Mesendoderm (in vitro differentiated cells): ENCODE measurements at places on chromosomes 12 and 14.

DNA sequence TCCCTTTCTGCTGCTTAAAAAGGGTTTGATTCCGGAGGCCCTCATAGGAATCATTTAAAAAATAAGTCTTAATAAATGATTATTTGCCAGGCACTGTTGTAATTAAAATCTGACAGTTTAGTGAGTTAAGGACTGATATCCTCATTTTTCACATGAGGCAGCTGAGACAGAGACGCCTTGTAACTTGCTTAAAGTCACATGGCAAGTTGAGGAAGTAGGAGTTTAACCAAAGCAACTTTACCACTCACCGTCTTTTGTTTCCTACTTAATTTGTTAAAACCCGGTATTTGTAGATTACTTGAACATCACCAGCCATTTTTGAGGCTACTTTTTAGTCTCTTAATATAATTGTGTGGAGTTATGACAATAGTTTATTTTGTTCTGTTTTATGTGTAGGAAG, 2.4 kb downstream of the TIGAR start:
- no peak overlapping the region for H3K27ac ChIP-seq
- no peaks in the 10 kb centered on the region for H3K4me1 ChIP-seq
- no peak overlapping the region for H3K4me3 ChIP-seq
- H3K27me3 ChIP-seq = no peaks in the 10 kb centered on the region
- no peak for DNase-seq
- H3K36me3 ChIP-seq = no peaks in the 10 kb centered on the region

DNA sequence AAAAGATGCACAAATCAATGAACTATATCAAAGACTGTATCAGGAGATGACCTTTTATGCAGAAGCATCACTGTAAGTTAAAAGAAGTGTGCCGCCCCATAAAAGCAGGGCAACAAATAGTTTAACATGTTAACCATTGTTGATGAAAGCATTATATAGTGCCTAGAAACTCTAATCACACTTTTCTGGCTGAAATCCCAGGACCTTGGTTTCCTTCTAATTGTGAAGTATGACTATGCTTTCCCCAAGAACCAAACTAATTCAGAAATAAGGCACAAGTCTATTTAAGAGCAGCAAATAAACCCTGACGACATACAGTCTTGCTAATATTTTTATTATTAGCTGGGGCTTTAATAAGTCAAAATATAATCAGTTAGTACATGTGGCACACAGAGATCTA, 21.7 kb downstream of the RACGAP1 start:
- no peak overlapping the region for H3K4me3 ChIP-seq
- H3K4me1 ChIP-seq = no peaks in the 10 kb centered on the region
- H3K27me3 ChIP-seq = no peaks in the 10 kb centered on the region
- H3K27ac ChIP-seq = no peak overlapping the region
- H3K36me3 ChIP-seq = peaks cover 11% of the 10 kb centered on the region

- no peaks in the 10 kb centered on the region for H3K36me3 ChIP-seq
- H3K4me1 ChIP-seq = no peaks in the 10 kb centered on the region
- H3K27me3 ChIP-seq = no peaks in the 10 kb centered on the region
- peak overlapping the region; percentile 92 for H3K4me3 ChIP-seq
- no peak for DNase-seq
Measured at GRCh38 chr14:70908935-70909641, 1.8 kb downstream of the PCNX1 start.

DNA sequence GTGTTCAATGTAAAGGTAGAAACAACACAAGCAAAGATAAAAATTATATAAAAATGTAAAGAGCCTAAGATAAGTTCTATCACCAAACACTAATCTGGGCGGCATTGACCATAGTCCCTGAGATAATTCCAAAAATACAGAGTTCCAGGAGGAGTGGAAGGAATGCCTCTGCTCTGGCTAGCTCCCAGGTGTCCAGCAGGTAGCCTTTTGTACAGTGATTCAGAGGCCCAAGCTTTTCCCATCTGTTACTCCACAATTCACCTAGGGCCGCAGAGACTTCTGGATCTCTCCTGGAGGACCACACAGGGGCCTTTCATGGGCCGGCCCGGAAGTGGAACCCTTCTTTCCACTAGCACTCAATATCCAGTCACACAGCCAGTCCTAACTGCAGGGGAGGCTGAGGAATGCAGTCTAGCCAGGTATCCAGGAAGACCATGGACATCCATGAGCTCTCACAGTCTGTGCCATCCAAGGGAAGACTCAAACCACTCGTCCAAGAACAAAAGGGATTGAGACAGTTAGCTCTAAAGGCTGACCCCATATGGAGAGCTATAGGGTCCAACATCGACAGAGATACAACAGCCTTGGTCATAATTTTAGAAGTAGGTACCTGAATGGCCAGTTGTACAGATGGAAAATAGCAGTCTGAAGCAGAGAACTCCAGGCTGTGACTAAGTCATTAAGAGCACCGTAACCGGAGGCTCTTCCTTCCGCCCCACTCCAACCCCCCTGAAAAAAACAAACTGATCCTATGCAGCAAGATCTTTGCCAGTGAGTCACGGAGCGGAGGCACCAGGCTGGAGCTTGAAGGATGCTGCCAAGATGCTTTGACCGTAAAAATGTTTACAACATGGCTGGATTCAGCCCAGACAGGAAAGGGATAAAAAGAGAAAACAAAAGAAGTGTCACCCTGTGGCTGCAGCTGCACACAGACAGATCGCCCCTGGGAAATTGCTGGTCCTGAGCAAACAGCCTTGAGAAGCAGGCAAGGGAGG, 204.8 kb downstream of the NUAK1 start:
- DNase-seq = no peak
- H3K36me3 ChIP-seq = no peaks in the 10 kb centered on the region
- H3K27me3 ChIP-seq = no peaks in the 10 kb centered on the region
- H3K4me1 ChIP-seq = no peaks in the 10 kb centered on the region

- no peaks in the 10 kb centered on the region for H3K4me1 ChIP-seq
- H3K36me3 ChIP-seq = no peaks in the 10 kb centered on the region
- DNase-seq = no peak
- H3K4me3 ChIP-seq = no peak overlapping the region
- H3K27ac ChIP-seq = no peak overlapping the region
Measured at GRCh38 chr12:52788876-52789636, 6.9 kb downstream of the KRT3 start.

GRCh38 chr12:110012137-110012536, 12.9 kb downstream of the ANKRD13A start:
- H3K27ac ChIP-seq = no peak overlapping the region
- DNase-seq = no peak
- H3K36me3 ChIP-seq = no peaks in the 10 kb centered on the region
- H3K27me3 ChIP-seq = no peaks in the 10 kb centered on the region
- no peak overlapping the region for H3K4me3 ChIP-seq

DNA sequence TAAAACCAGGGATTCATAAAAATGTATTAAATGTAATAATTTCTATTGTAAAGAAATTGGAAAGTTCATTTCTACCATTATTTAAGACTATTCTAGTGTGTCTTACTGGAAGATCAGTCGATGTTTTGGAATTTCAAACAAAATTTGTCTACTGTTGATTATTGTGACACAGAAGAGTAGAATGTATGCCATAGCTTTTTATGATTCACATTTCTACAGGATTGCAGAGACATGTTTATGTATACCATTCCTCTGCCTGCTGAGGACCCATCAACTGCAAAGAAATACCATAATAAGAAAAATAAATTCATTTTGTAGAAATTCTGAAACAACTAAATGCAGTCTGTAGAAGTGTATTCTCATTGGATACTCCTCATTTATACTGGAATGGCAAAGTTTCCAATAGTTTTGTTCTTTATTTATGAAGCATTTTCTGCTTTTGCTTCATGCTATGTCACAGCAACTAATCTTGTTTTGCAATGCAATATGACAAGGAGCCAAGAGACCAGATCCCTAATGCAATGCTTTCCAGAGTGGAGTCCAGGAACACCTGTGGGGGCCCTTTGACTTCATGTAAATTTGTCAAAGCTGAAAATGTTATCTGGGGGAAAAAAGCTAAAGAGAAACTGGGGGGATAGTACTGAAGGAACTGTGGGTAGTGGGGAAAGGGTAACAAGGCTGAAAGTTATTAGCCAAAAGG, 172.9 kb upstream of the LRIG3 start:
- no peaks in the 10 kb centered on the region for H3K27me3 ChIP-seq
- H3K27ac ChIP-seq = no peak overlapping the region
- no peaks in the 10 kb centered on the region for H3K36me3 ChIP-seq
- no peaks in the 10 kb centered on the region for H3K4me1 ChIP-seq
- H3K4me3 ChIP-seq = no peak overlapping the region

DNA sequence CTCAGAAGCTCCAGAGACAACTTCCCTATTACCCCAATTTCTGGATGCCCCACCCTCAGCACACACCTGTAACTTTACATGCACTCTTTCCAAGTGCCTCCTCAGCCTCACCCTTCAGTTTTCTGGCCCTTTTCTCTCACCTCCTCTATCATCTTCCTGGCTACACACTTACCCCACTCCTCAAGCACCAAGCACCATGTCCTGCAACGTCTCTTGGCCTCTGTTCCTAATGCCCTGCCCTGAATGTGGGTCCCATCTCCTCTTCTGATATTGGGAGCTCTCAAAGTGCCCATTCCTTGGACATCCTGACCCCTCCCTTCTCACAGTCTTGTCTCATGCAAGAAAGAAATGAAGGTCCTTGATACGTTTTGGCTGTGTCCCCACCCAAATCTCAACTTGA, 1.2 kb downstream of the KRT72 start:
- no peak overlapping the region for H3K4me3 ChIP-seq
- no peaks in the 10 kb centered on the region for H3K36me3 ChIP-seq
- H3K27ac ChIP-seq = no peak overlapping the region
- no peaks in the 10 kb centered on the region for H3K27me3 ChIP-seq

- H3K36me3 ChIP-seq = no peaks in the 10 kb centered on the region
- peaks cover 3% of the 10 kb centered on the region for H3K4me1 ChIP-seq
- DNase-seq = peak; percentile 53
- H3K27me3 ChIP-seq = no peaks in the 10 kb centered on the region
Measured at GRCh38 chr14:93100570-93100969, 15.2 kb downstream of the ITPK1 start.

DNA sequence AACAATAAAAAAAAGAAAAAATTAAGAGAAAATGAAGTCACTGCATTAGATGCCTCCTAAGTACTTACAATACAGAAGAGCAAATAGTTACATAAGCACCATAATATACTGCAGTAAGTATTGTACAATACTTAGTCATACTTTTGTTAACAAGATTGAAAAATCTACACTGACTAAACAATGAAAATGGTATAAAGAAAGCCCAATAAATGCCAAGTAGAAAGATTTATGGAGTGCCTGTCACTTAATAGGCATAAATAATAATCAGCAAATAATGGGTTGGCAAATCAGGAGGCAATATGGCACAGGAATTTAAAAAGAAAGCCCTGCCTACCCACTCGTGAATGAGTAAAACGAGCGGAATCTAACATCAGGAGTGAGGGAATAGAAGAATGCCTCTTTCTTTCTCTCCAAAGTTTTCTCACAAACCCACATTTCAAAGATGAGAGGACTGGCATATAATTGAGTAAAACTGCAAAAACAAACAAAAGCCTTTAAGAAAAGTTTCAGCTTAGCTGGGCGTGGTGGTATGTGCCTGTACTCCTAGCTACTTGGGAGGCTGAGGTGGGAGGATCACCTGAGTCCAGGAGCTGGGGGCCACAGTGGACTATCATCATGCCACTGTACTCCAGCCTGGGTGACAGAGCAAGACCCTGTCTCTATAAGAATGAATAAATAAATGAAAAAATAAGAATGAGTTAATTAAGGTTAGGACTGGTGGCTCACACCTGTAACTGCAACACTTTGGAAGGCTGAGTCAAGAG, 36.1 kb downstream of the CRY1 start:
- H3K36me3 ChIP-seq = no peaks in the 10 kb centered on the region
- no peak for DNase-seq

- no peak for DNase-seq
- H3K27me3 ChIP-seq = no peaks in the 10 kb centered on the region
- H3K36me3 ChIP-seq = no peaks in the 10 kb centered on the region
Measured at GRCh38 chr12:29682088-29682487, 101.7 kb downstream of the TMTC1 start.

- H3K4me3 ChIP-seq = no peak overlapping the region
- H3K36me3 ChIP-seq = no peaks in the 10 kb centered on the region
- DNase-seq = no peak
- peaks cover 7% of the 10 kb centered on the region for H3K4me1 ChIP-seq
Measured at GRCh38 chr12:12507121-12507520, 55.5 kb downstream of the DUSP16 start.

DNA sequence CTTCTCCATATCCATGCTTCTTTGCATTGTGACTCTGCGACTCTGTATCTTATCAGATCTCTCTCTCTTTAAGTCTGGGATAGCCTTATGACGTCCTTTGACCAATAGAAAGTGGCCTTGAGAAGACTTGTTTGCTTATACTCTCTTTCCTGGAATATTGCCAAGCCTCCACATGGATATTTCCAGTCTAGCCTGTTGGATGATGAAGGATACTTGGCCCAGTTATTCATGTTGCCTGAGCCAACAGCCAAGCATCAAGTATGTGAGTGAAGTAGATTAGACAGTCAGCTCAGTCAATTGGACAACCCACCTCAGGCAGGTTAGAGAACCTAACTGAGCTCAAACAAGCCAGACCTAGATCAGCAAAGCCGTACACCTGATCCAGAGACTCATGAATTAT, 864.2 kb upstream of the MGAT4C start:
- H3K27ac ChIP-seq = no peak overlapping the region
- H3K27me3 ChIP-seq = no peaks in the 10 kb centered on the region
- no peak overlapping the region for H3K4me3 ChIP-seq
- H3K36me3 ChIP-seq = no peaks in the 10 kb centered on the region
- H3K4me1 ChIP-seq = no peaks in the 10 kb centered on the region

DNA sequence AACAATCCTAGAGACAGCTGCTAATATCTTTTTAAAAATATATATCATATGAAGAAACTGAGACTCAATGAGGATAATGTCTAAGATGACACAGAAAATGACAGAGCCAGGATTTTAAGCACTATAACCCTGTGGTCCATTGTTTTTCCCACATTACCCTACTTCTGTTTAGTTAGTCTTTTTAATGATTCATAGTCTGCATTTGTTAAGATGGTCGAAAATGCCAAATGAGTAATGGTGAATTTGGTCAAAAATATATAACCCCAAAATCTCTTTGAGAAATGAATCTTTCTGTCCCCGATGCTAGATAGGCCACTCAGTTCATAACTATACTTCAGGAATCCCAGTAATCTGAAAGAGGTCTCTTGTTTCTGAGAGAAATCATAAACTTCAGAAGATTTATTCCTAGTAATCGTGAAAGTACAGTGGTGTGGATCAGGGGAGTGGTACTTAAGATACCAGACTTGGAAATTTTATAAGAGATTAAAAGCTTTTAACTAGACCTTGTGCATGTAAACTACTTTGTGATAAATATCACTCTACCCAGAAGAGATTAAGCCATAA, 10.8 kb downstream of the RTRAF start:
- H3K27ac ChIP-seq = no peak overlapping the region
- H3K27me3 ChIP-seq = no peaks in the 10 kb centered on the region
- DNase-seq = no peak
- no peaks in the 10 kb centered on the region for H3K36me3 ChIP-seq
- no peaks in the 10 kb centered on the region for H3K4me1 ChIP-seq
- H3K4me3 ChIP-seq = no peak overlapping the region

GRCh38 chr14:68749487-68750475, 43.1 kb downstream of the ZFP36L1 start:
- H3K4me1 ChIP-seq = no peaks in the 10 kb centered on the region
- H3K4me3 ChIP-seq = no peak overlapping the region
- H3K27me3 ChIP-seq = no peaks in the 10 kb centered on the region
- H3K36me3 ChIP-seq = no peaks in the 10 kb centered on the region
- H3K27ac ChIP-seq = no peak overlapping the region
